Spleen (tissue), 13 donors: ENCODE measurements at places on chromosomes 11 and 22.
A peak's percentile ranks its signal among the peaks of the same experiment; 100 is the strongest.

DNA sequence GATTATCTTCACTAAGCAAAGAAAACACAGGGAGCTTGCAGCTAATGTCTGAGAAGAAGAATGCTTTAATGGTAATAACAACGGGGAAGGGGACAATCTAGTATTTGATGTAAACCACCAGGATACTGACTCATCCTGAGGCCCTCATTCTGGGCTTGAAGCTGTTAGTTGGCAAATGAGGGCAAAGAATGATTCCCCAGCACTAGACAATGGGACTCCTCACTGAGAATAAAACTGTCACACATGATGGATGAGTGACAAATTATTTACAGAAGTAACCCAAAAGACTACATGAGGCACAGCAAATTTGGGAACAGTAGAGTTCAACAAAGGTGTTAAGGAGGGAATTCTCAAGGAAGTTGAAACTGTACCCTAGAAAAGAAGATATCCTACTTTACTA is 76.3 kb downstream of the FAM168A start:
- DNase-seq: no peak

DNA sequence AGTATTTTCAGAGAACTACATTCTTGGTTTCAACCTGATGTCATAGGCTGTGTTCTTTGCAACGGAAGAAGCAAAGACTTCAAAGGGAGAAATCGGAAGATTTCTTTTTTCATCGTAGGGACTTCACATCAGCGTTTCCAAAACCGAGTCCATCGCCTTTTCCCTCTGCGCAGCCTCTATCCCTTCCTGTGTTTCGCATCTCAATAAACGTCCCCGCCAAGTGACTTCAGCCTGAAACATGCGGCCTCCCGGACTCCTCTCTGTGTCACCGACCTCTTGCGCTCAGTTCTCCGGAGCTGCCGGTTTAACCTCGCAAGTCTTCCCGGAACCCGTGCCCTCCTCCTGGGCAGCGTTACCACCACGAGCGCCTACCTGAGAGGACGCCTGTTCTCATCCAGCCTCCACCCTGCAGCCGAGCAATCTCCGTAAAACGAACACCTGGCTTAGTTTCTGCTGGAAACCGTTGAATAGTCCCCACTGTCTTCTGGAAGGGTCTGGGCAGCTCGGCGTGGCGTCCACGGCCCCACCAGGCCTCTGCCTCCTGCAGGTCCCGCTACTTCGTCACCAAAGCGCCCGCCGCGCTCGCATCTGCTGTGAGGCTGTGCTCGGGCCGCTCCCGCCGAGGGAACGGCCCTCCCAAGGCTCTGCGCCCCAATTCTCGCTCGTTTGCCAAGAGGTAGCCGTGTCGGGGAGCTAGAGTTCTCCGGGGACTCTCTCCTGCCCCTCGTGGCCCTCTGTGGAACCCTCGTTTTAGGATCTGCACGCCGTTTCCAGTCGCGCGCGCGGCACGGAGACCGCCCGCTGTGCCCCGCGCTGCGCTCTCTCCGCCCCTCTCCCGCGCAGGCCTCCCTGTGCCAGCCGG is at the start of gene GLB1L3:
Gene GLB1L3, plus strand, starts transcription at position 846 of the 862 bp plus-strand sequence. CDS start 362 bp downstream, outside the sequence.
- peak; percentile 81 for DNase-seq

GRCh38 chr22:20758688-20759087 is 15.2 kb upstream of the SERPIND1 start:
- DNase-seq: no peak

- DNase-seq: peak; percentile 75
Observed at GRCh38 chr11:96155627-96156378, 187.2 kb downstream of the MAML2 start.

DNA sequence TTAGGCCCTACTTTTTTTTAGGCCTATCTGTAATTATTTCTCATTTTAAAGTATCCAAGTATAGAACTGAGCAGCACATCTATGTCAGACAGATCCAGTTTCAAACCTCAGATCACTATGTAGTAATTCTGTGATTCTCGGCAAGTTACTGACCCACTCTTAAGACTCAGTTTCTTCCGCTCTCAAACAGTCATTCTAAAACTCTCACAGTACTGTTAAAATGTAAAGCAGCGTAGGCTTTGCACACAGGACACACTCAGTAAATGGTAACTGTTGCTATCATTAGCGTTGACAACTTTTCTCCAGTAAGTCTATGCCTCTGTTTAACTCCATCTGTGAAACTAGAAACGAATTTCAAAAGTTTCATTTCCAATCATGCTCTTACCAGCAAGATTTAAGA is 277.1 kb downstream of the TTC28 start:
- no peak for DNase-seq

GRCh38 chr11:47225552-47226400 is 11.0 kb downstream of the DDB2 start:
- DNase-seq: no peak

- DNase-seq: no peak
Observed at GRCh38 chr22:32764330-32765131, 37.0 kb upstream of the TIMP3 start.
